ENCODE measurements at places on chromosomes 6 and 20.
A peak's percentile ranks its signal among the peaks of the same experiment; 100 is the strongest.

DNA sequence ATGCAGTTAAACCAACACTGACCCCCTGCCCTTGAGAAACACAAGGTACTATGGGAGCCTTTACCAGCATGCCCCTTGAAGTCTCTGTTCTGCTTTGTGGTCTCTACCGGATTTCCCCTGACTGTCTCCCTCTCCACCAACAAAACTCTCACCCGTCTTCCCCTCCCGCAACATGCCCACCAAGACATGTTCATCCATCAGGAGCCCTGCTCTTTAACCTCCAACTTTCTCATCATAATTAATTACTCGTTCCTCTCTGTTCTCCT, 1.1 kb downstream of the ZNF165 start:
- no peak for DNase-seq

DNA sequence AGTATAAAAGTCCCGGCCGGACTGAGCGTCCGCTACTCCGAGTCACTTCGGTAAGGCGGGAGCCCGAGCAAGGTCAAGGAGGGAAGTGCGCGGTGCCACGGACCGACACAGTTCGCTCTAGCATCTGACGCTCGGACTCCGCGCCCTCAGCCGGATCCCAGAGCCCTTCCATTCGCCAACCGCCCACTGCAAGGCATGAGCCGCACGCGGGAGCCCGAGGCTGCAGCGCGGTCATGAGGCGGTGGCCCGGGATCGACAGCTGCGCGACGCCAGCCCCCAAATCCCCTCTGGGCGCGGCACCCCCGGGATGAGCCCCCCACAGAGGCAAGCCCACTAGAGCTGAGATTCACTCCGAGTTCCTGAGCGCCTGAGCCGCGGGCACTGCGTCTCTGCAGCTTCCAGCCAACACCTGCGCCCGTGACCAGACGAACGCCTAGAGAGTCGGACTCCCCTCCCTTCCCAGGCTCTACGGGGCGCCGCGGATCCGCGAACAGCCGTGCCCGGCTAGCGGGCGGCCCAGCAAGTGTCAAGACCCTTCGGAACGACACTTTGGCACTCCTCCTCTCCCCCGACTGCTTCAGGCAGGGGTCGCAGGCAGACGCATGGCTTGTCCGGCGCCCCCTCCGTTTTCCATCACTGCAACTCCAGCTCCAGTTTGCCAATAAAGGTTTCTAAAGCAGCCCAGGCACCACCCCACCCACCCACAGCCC, 725 bp upstream of the ISM1 start:
- peak; percentile 18 for DNase-seq

- DNase-seq = peak; percentile 56
Measured at GRCh38 chr6:148559848-148560433, 186.9 kb upstream of the UST start.

GRCh38 chr20:32035426-32035779, 16.6 kb upstream of the HCK start:
- DNase-seq = no peak

DNA sequence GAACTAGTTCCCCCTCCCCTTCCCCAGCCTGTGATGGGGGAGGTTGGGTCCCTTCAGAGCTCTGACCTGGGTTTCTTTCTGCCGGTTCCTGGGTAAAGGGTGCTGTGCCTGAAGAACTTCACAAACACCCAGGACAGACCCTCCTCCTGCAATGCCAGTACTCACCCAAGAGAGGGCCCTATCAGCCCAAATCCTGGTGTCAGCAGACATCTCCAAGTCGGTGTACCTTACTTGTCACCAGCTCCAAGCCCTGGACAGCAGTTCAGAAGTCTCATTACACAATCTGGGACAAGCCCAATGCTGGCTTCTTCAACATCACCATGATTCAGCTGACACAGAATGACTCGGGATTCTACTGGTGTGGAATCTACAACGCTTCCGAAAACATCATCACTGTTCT, 467 bp downstream of the TREML4 start:
- no peak for DNase-seq

DNA sequence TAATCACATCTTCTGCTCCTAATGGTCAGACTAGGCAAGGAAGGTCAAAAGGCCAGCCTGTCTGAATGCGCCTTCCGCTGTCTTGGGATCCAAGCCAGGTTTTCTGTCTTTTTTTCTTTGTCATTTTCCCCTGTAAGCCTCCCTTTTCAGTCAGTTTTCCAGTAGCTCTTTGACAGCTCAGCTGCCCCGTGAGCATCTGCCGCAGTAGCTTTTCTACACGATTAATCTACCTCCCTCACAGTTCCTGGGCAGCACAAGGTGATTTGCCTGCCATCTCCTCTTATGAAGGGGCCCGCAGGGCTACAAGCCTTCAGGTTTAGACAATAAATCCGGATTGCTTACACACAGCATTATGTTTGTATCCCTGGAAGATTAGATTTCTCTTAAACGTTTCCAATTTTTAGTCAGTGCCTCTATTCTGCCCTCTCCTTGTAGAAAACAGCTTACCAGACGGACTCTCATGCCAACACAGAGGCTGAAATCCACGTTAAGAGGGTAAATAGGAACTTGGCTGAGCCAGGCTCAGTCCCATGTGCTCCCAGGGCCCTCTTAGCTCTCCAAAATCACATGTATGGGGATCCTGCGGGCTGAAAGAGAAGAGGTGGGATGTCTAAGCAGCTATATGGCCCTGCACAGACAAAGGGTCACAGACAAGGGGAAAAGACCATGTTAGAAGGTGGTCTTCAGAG, 77.2 kb downstream of the LY86 start:
- no peak for DNase-seq

DNA sequence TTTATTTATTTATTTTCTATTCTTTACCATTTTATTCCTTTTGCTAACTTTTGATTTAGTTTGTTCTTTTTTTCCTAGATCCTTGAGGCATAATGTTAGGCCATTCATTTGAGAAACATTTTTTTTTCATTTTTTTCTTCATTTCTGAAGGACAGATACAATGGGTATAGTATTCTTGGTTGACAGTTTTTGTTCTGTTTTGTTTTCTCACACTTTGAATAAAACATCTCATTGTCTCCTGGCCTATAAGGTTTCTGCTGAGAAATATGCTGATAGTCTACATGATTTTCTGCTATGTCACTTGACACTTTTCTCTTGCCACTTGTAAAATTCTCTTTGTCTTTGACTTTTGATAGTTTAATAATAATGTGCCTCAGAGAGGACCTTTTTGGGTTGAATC, 294.6 kb upstream of the EPHA7 start:
- no peak for DNase-seq
